ENCODE measurements at places on chromosomes 1 and 21.
A peak's percentile ranks its signal among the peaks of the same experiment; 100 is the strongest.

DNA sequence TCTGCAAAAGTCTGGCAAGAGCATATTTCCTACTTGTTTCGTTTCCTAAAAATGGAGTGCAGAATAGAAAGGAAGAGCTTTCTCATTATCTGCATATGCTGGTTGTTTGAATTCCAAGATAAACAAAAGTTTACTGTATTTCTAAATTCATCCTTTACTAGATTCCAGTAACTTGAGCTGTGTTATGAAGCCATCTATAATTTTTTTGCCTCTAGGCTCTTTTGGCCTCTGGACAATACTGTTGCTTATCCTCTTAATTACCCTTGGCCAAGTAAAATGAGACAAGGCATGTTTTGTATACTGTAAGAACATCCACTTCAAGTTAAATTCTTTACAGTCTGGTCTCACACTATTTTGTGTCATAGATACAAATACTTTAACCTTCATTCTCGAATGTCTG is 45.6 kb upstream of the HFM1 start:
- no peak for DNase-seq

GRCh38 chr1:206116191-206116872 is 856 bp downstream of the AVPR1B start:
- DNase-seq, result no peak

GRCh38 chr1:33082575-33083108 is 1.7 kb downstream of the AZIN2 start:
- no peak for DNase-seq

DNA sequence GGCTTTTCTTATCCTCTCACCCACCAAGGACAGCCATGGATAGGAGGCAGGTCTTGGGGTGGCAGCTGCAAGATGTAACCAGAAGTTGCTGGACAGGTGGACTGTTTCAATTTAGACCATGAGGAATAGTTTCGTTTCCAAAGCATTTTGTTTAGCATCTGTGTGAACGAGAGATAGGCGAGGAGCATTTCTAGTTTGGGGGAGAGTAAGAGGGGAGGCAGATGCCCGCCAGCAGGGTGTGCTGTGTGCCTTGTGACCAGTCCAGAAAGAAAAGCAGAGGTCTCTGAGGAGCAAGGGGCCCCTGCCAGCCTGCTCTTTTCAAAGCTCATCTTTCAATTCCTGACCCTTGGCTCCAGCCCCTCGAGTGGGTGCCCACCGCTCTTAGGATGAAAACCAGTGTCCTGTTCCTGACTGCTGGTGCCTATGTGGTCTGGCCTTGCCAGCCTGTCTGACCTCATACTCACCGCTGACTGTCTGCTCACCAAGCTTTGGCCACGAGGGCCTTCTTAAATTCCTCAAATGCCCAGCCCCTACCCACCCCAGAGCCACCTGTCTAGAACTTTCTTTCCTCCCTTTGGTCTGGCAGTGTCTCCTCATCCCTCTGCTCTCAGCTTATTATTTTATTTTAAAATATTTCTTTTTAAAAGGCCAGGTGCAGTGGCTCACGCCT is 8.5 kb downstream of the SERINC2 start:
- DNase-seq, result no peak

DNA sequence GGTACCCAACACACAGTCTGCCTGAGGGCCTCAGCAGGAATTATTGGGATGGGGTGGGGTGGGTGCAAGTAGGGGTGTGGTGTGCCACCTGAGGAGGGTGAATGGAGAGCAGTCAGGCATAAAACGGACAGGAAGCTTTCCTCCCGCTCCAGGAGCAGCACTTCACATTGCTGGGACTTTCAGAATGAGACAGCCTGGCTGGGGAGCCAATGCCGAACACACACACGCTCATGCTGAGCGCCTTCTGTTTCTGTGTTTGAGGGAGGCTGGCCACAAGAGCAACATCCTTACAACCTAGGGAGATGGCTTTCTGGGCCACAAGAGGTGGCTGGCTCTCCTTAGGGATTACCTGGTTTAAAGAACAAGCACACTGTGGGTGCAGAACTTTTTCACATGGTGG is 98.0 kb downstream of the LAMC2 start:
- no peak for DNase-seq

- no peak for DNase-seq
Measured at GRCh38 chr1:16992102-16992501, 11.7 kb upstream of the MFAP2 start.

DNA sequence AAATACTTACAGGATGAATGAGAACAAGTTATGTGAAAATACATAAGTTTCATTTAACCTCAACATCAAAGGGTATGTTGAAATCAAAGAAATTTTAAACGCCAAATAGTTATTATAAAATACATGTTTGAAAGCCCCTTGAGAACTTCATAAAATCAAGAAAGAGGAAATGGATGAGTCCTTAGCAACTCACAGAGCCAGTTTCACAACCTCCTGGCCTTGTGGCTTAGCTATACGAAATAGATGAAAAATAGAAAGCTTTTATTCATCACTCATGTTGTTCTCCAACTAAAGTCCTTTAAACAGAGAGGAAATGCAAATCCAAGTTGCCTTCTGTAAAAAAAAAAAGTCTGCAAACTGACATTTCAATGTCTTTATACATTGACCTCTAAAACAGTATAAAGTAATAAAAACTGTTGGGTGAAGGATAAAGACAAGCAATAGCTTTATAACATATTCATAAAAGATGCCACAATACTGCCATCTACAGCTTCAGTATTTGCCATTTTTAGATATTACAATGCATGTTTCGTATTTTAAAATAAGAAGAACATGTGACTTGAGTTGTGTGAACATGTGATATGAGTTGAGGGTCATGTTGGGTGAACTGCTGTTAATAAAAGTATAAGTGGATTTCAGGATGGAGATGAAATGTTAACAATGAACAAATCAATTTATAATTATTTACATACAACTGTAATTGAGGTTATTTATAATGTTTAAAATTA is 847.8 kb downstream of the MRPL39 start:
- DNase-seq, result no peak

DNA sequence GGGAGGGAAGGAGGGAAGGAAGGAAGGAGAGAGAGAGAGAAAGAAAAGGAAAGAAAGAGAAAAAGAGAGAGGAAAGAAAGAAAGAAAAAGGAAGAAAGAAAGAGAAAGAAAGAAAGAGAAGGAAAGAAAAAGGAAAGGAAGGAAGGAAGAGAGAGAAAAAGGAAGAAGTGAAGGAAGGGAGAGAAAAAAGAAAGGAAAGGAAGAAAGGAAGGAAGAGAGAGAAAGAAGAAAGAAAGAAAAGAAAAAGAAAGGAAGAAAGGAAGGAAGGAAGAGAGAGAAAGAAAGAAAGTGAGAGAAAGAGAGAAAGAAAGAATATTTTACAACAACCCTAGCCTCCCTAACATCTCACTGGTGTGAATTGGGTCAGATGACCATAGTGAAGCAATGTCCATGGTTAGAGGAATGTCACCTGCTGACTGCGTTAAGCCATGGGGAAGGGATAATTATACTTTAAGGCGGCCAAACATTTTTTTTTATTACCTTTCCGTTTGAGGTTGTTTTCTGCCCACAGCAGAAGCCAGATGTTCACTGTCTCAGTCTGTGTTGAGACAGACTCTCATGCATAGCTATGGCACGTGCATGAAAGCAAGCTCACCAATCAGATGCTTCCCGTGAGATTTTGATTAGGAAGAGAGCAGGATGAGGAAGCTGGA is 76.4 kb downstream of the SNRPE start:
- no peak for DNase-seq

- peak; percentile 53 for DNase-seq
Measured at GRCh38 chr1:156383023-156383422, 14.0 kb downstream of the RHBG start.

DNA sequence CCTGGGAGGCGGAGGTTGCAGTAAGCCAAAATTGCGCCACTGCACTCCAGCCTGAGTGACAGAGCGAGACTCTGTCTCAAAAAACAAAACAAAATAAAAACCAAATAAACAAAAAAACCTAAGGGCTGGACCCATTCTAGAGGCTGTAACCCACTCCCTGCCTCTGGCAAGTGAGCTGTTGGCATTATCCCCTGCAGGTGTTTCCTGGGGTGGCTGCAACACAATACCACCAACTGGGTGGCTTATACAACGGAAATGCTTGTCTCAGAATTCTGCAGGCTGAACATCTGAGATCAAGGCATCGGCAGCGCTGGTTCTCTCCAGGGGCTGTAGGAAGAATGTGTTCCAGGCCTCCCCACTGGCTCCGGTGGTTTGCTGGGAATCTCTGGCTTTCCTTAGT is 15.2 kb downstream of the LRRC38 start:
- DNase-seq, result no peak

- DNase-seq, result no peak
Measured at GRCh38 chr1:205456383-205456867, 580 bp upstream of the BLACAT1 start.

DNA sequence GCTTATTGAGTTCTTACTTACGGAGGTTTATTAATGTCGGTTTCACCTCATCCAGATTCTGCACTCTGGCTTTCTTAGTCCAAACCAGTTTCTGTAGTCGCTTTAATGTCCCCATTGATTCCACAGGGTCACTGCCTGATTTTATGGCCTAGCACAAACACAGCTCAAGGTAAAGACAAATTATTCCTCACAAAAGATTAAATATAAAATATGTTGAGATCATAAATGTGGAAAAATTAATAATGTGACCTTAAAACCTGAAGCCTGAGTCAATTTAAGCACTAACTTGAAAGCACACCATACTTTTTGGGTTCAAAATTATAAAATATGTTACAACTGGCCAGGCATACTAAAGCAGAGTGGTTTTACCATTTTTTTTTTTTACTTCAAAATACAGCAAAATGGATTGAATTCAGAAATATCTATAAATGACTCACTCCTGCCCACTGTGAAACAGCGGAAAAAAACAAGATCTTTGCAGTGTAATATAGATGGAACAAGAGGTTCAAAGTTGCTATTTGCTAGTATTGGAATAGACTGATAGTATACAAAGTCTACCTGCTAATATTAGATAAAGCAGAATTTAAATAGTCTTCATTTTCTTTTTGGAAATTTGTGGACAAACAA is 37.6 kb upstream of the SAMSN1 start:
- DNase-seq, result no peak

DNA sequence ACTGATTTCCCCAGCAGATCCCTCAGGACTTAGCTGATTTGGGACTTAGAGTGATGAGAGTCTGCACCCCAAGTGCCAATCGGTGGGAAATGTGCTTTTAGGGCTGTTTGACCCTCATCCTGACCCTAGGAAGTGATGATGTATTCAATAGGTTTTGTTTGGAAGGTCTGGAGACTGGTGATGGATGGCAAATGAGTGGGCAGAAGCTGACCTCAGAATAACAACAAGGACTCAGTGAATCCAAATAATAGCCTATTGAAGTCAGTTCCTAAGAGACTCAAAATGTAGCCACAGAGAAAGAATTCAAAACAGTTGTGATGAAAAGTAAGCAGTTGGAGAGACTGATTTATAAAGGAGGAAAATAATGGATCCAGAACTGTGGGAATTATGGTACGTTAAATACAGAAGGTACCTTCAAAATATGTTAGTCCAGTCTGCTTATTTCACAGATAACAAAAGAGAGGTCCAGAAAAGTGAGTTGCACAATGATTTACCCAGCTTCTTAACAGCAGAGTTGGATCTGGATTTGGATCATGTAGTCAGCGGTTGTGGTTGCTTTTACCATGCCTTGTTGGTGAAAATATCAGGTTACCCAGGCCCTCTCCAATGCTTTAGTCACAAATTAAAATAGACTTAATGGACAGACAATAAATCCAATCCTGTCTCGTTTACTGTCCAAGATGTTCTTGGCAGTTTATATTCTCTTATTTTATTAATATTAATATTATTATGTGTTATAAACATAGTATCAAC is 123.0 kb upstream of the PTBP2 start:
- no peak for DNase-seq

DNA sequence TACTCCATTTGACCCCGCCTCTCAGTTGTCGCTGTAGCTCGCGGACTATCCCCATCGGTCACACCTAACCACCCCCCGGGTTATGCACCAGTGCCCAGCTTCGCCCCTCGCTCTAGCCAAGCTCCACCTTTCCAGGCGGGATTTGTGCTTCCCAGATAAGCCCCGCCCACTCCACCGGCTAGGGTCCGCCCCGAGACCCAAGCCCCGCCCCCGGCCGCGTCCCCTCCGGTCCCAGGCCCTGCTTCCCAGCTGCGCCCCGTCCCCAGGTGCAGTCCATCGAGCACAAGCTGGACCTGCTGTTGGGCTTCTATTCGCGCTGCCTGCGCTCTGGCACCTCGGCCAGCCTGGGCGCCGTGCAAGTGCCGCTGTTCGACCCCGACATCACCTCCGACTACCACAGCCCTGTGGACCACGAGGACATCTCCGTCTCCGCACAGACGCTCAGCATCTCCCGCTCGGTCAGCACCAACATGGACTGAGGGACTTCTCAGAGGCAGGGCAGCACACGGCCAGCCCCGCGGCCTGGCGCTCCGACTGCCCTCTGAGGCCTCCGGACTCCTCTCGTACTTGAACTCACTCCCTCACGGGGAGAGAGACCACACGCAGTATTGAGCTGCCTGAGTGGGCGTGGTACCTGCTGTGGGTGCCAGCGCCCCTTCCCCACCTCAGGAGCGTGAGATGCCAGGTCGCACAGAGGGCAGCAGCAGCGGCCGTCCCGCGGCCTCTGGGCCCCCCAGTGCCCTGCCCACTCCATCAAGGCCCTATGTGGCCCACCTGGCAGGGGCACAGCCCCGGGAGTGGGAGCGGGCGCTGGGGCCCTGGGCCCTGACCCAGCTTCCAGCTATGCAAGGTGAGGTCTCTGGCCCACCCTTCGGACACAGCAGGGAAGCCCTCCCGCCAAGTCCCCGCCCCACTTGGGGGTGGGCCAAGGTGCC is 23.9 kb downstream of the CITED4 start:
- no peak for DNase-seq
